NCI-H1105 (cell line): ENCODE measurements at places on chromosomes 1 and 21.

- no peak for DNase-seq
These were observed 55.8 kb downstream of the IARS2 start for GRCh38 chr1:220149742-220150141.

GRCh38 chr1:29800120-29800519 lies 563.8 kb downstream of the PTPRU start:
- no peak for DNase-seq

DNA sequence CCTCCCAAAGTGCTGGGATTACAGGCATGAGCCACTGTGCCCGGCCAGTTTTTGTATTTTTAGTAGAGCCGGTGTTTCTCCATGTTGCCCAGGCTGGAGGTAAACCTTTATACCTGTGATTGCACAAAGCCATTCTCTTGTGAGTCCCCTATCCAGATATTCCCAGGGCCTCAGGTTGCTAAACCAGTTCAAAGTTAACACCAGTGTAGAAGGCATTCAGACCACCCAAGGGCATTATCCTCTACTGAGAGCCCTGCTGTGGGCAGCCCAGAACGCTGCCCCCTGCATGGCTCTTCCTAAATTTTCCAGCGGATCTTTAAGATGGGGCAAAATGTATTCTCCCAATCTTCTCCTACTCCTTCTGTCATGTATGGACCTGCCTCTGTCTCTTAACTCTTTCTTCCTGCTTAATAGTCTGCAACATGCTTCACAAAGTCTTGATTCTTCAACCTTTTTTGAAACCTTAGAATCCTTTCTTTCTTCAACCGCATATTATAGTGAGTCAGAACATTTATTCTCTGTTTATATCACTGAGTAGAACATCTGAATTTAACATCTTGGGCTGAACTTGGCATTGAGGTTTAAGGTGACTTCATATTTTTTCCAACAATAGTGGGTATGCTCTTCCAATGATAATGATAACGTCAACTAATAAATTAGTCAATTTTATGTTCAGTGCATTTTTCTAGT lies 36.0 kb downstream of the UBE4B start:
- no peak for DNase-seq

DNA sequence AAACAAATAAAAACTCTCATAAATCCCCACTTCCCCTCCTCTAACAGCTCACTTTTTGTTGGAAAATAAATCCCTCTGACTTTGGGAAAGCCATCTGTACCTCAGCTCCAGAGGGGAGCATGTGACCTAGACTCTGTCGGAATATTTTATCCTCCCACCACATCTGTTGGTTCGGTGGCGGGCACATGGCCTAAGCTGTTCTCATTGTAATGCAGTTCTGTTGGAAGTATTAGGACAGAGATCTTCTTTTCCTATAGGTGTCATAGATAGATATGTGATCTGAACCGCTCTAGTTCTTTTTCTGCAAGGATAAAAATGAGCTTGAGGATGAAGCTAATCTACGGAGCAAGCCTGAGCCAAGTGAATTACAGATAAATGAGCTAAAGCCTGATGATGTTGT lies 50.5 kb upstream of the EPS8L3 start:
- DNase-seq: no peak

- DNase-seq: no peak
These were observed 53.0 kb upstream of the AKT3 start for GRCh38 chr1:243903041-243903440.

GRCh38 chr21:42438316-42439205 lies 34.9 kb downstream of the UBASH3A start:
- DNase-seq: no peak

- DNase-seq: no peak
These were observed 20.0 kb downstream of the MEF2D start for GRCh38 chr1:156480411-156481192.
